GM13976 (cell line): ENCODE measurements at places on chromosomes 1 and 21.

DNA sequence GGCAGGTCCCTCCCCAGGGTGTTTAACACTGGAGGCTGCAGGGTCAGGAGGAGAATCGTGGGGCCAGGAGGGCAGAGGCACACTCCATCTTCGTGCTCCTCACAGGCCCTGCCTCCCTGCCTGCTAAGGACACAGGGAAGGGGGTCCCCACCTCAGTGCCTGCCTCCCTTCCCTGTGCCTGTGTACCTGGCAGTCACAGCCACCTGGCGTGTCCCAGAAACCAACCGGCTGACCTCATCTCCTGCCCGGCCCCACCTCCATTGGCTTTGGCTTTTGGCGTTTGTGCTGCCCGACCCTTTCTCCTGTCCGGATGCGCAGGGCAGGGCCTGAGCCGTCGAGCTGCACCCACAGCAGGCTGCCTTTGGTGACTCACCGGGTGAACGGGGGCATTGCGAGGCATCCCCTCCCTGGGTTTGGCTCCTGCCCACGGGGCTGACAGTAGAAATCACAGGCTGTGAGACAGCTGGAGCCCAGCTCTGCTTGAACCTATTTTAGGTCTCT lies 623 bp upstream of the BGLAP start:
- no peak for DNase-seq

DNA sequence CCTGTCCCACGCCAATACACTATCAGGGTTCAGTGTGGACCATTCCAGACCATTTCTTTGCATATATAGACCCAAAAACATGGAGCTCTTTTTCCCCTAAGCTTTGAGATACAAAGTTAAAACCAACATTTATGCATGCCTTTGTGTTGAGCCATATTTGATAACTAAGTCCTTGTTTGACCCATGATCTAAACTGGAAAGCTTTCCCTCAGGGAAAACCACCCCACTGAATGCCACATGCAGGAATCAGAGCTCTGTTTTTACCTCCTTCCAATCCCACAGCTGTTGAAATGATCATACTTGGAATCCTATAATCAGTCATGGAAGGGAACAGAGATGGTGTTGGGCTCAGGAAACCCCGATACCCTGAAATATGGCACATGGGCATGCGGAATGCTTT lies 14.8 kb upstream of the SLC45A1 start:
- no peak for DNase-seq

DNA sequence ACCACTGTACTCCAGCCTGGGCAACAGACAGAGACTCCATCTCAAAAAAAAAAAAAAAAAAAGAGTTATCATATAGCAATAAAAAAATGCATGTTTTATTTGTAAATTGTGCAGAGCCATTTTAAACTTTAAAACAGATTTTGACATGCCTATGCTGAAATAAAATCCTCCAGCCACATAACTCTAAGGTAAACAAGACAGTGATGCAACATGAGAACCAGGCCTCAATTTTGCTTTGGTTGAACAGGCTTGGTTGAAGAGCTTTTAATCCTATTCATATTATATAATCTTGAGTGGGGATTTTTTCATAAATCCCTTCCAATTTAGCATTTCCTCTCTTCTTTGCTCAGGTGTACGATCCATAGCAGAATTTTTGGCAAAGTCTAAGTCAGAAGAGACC lies 26.1 kb downstream of the ARMH1 start:
- no peak for DNase-seq

DNA sequence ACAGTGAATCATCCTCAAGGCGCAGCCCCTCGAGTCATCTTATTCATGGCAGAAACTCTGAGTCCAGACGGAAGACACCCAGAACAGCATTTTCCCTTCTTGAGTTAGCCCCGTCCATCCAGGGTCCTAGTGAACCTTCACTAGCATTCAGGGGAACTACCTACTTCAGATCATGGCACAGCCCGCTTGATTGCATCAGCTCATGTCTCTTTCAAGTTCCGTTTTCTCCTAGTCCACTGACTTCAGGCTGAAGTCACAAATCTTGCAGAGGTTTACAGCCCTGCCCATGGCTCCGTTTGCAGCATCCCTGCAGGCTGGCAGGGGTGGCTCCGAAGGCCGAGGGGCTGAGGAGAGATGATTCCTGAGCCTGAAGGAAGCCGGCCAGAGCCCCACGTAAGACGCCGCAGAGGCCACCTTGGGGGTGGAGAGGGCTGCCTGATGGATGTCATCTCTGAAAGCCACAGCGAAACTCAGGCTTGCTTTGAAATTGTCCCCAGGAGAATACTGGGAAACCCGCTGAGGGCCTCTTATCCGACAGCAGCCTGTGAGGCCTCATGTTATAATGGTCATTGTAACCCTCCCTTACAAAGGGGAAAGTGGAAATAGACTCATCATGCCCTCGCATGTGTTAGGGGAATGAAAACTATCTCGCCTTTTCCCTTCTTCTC lies 310.2 kb upstream of the AJAP1 start:
- no peak for DNase-seq

- no peak for DNase-seq
These were observed 1.5 kb upstream of the GJB3 start for GRCh38 chr1:34779526-34779925.

DNA sequence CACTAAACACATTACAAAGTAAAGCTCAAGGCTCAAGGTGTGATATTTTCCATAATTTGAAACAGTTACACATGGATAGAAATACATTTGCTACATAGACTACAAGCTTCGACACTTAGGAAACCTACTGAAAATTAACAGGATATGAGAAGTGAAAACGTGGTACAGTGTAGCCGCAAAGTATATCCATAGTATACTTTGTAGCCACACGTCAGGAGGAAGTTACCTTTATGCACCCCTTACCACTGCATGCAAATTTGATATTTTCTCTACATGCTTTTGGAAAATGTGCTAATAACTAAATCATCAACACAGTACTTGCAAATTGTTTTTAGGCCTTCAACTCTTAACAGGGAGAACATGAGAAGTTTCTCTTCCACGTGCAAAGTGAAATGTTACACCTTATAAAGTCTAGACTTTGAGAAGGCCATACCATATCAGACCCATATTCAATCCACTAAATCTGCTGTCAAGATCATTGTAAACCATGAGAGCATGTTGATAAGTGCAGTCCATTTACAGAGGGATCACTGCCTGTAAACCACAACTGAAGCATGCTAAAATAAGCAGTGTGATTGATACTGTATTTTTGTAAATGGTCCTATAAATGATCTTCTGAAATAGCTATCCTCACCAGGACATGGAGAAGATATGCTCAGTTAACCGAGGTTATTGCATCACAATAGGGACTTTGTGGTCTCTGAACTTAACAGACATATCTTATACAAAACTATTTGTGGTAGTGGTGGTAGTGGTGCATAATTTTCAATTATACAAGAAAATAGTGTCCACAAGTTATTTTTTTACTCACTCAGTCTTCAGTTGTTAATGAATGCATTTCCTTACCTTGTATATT lies 64.7 kb downstream of the VAV3 start:
- no peak for DNase-seq

DNA sequence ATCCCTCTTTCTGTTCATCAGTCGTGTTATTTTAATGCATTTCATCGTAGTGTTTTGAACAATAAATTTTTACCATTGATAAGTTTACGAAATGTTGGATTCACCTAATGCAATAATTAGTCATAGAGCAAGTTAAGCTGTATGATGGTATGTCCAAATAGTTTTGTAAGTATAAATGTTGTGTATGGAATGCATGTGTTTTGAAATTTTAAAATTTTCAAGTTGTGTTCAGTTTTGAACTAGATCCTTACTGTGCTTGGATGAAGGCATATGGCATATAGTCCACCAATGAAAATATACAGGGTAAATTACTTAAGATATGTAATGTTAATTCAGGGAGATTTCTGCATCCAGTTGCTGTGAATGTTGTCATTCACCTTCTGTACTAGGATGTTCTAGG lies 2.3 kb downstream of the ZMYM4 start:
- no peak for DNase-seq

GRCh38 chr1:37473431-37474045 lies 842 bp upstream of the ZC3H12A start:
- DNase-seq, result peak; percentile 40

GRCh38 chr1:227215863-227216510 lies 102.3 kb downstream of the CDC42BPA start:
- no peak for DNase-seq

DNA sequence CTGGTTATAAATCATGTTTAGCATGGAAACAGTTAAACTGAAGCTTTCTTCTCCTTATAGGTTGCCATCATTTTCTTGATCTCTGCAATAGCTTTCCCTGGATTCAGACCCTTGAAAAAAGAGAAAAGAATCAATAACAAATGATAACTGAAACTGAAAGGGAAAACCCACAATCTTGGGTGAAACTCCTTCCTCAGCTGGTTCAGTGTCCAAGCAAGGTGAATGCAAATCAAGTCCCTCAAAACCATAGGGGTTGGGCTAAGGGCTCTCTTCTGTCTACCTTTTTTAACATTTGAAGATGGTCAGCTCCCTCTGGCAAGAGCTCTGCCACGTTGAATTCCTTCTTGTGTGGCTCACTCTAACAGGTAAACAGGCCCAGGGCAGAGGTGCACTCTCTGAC lies 7.1 kb upstream of the ATP13A2 start:
- DNase-seq, result peak; percentile 38

- no peak for DNase-seq
These were observed 567.1 kb upstream of the ADGRL2 start for GRCh38 chr1:81233591-81233990.

GRCh38 chr1:197467881-197468280 lies 199.8 kb downstream of the CRB1 start:
- no peak for DNase-seq

GRCh38 chr1:56107275-56107638 lies 472.1 kb downstream of the PLPP3 start:
- DNase-seq, result no peak

GRCh38 chr1:67886076-67886475 lies 52.8 kb upstream of the GNG12 start:
- DNase-seq, result no peak

- DNase-seq, result no peak
These were observed 82.9 kb downstream of the PLPPR4 start for GRCh38 chr1:99347041-99347684.

DNA sequence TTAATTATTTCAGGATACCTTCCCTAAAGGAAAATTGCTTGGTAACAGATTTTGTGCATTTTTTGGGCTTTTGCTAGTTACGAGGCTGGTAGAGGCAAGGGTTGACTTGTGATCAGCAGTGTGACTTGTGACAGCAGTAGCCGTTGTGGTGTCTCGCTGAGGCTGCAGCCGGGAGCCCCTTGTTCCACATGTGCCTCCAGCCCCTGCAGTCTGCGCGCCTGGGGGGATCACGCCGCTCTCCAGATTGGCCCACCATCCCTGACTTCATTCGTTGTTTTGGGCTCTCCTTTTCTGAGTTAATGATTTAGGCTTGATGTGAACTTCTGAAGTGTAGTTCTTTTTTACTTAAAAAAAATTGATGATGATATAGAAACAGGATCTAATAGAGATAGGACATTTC lies 41.5 kb downstream of the TRAPPC10 start:
- DNase-seq, result no peak

GRCh38 chr1:156390469-156391365 lies 21.7 kb downstream of the RHBG start:
- no peak for DNase-seq

DNA sequence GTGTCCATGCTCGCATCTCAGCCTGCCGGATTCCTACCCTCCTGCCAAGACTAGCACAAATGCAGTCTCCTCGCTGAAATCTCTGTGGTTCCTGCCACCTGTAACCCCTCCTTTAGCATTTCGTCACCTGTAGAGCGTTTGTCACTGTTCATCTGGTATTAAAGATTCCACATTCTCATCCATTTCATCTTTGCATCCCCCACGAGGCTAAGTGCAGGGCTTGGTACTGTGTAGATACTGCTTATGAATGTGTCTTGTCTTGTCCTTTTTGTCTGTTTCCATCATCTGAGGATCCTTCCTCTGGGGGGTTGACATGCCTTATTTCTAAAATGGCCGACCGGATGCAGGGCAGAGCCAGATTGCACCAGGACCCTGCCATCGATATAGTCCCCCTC lies 53.7 kb upstream of the DNAJC6 start:
- no peak for DNase-seq

DNA sequence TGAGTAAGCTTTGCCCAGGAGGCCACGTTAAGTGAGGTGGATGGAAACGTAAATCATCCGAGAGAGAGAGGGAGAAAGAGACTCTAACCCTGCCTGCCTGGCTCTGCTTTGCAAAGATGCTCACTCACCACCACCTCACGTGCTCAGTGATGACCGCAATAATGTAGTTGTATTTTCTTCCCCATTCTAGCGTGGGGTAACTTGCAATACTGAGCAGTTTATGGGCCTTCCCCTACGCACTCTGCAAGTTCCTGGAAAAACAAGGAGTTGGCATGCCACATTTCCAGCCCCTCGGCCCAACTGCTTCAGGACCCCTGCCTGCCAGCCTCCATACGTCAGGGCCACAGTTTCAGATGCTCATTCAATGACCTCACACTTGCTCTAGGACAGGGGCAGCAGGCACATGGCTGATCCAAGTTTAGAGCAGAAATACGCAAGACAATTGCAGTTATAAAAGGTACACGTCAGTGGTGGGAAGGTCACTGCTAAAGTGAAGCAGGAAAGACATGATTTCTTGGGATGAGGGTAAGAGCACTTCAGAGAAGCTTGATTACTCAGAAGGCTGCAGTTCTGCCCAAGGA lies 112.5 kb upstream of the RAB4A start:
- DNase-seq, result no peak

GRCh38 chr1:39103328-39104157 lies 77.4 kb downstream of the NDUFS5 start:
- DNase-seq, result no peak

GRCh38 chr1:205129447-205130029 lies 7.8 kb upstream of the RBBP5 start:
- no peak for DNase-seq

DNA sequence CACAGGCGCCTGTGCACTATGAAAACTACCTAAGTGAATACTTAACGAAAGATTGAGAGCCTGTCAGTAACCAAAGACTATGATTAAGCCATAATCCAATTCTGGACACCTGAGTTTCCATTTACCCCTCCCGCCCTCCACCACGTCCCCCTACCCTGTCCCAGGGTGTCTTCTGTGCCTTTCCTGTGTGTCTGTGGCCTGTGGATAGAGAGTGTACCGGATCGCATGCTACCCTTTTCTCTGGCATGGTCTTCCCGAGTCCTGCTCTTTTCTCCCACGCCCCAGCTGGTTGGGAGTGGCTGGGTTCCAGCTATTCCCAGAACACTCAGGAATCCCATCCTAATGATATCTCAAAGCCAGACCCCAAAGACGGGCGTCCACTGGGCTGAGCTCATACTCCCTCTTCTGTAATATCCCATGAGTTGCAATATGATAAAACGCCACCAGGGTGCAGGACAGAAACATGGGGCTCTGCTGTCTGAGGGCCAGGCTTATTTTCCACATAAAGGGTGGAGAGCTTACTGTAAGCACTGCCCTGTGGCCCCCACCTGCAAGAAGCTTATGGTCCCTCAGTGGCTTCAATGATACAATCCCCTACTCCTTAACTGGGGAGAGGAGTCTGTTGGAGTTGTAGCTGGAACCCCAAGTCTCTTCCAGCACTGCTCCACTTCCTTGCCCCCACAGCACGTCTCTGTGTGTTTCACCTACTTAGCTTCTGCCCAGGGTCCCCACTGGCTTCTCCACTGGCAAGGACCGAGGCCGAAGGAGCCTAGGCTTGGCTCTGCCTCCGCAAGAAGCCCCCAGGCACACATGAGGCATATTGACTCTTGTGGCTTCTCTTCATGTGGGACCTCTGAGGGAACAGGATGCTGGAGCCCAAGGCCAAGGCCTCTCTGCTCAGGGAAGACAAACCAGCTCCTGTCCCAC lies 17.6 kb upstream of the ALX3 start:
- DNase-seq, result peak; percentile 83
